ENCODE measurements at places on chromosomes 4 and X. TPM values are rescaled to one million over a fixed set of nuclear protein-coding genes. Genes with fewer than 3 reads are reported as not detected.

- no peak for DNase-seq
Measured at GRCh38 chr4:8307714-8308113, 38.2 kb downstream of the HTRA3 start.

DNA sequence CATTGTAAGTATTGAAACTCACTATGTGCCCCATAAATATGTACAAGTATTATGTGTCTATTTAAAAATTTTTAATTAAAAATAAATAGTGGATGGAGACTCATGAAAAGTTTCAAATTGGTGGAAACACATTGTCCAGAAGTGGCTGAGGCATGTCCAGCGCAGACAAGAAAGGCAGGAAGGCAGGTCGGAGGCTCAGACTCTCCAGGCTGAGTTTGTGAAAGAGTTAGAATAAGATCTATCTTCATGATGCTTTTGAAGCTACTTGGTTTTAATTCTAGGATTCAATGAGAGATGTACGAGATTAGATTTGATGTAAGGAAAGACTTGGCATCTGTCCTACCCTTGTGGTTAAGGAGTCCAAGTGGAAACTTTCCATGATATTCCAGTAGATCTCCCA, 19.8 kb downstream of the PNMA6F start:
- DNase-seq, result no peak

GRCh38 chr4:119785963-119786362, 157.4 kb upstream of the PDE5A start:
- DNase-seq, result peak; percentile 11

DNA sequence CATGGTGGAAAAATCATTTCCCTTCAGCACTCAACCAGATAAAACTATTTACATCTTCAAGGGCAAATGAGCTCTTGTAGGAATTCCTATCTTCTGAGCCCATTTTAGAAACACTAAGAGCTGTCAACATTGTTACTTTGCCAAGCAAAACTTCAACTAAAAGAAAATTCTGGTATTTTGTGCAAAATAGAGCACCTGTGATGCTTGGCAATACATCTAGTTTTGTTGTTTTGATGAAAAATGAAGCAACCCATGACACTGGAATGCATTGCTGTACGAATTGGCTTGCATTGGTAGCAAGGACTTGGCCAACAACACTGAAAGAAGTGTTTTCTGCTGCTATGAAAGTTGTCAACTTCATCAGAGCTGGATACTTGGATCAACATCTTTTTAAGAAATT, 194.4 kb downstream of the COX18 start:
- no peak for DNase-seq

GRCh38 chr4:48226199-48226598, 43.4 kb downstream of the TEC start:
- no peak for DNase-seq

DNA sequence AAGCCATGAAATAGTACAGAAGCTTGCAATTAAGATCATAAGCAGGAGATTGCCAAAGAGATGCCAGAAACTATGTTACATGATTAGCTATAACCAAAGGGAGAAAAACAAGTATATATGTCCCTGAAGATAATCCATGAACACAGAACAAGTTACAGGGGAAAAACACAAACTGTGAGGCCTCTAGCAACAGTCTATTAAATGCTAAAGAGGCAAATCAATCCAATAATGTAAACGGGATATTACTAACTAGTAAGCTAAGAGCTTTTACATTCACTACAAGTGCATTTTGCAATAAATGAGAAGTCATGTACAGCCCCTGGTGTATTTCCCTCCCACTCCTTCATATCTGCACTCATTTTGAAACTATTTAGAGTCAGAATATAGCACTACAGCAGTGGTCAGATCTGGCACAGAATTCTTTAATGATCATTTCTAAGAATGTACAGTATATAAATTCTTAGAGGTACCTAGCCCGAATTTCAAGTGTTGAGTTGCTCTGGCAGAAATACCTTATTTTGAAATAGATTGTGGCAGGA, 449.8 kb upstream of the SMIM31 start:
- no peak for DNase-seq

DNA sequence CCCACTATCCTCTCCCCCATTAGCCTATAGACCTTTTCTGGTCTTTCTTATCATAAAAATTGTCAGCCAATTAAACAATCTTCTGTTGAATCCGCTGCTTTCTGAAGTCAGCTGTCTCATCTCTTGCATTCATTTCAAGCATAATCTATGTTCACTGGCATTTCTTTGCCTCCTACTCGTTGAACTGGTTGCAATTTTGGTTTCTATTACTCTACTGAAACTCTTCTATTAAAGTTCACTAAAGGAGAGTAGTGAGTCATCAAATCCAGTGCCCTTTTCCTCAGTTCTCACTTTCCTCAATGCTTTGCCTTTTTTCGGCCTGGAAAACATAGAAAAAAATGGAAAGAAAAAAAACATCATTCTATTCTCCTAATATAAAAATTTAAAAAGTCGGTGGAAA, 23.9 kb upstream of the CXCL13 start:
- no peak for DNase-seq

GRCh38 chr4:15963576-15963975, 601 bp upstream of the FGFBP2 start:
- DNase-seq, result no peak

DNA sequence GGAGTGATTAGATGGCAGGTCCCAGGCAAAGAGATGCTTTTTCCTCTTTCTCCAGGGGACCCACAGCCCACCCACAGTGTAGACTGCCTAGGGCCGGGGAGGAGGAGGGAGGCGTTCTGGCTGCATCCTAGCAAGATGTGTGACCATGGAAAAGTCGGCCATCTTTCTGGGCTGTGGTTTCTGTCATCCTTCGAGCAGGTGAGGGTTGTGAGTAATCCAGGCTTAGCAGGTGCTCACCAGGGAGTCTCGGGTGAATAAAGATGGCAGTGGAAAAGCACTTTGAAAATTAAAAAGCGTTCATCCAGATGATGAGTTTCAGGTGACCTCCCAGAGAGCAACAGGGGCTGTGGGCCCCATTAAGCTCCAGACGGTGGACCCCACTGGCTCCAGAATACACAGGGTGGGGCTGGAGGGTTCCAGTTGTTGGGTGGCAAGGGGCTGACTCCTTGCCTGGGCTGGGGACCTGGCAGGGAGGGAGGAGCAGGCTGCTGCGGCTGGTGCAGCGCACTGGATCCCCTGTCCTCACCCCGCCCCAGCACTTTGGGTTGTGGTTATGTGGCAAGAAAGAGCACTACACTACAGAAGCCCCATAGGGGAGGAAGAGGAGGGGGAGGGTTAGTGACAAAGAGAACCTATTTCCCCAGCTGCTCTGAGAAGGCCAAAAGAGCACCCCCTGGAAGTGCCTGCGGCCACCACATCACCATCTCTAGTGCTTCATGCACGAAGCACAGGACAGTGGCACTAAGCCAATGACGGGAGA, 23.7 kb downstream of the ELF4 start:
- DNase-seq, result no peak

DNA sequence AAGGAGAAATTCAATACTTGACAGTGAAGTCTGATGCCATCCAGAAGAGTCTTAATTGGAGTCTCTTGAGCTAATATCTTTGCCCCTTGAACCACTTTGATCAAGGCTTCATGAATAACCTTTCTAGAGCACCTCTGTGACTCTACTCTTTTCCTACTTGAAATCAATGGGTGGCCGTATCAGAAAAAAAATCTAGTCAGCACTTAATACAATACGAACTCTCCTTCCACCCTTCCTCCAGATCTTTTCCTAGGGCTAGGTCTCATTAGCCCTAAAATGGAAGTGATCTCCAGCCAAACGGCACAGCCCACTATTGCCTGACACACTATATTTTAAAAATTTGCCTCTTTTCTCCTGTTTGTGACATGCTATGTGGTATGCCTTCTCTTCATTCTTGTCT, 129.6 kb upstream of the TLL1 start:
- DNase-seq, result no peak

DNA sequence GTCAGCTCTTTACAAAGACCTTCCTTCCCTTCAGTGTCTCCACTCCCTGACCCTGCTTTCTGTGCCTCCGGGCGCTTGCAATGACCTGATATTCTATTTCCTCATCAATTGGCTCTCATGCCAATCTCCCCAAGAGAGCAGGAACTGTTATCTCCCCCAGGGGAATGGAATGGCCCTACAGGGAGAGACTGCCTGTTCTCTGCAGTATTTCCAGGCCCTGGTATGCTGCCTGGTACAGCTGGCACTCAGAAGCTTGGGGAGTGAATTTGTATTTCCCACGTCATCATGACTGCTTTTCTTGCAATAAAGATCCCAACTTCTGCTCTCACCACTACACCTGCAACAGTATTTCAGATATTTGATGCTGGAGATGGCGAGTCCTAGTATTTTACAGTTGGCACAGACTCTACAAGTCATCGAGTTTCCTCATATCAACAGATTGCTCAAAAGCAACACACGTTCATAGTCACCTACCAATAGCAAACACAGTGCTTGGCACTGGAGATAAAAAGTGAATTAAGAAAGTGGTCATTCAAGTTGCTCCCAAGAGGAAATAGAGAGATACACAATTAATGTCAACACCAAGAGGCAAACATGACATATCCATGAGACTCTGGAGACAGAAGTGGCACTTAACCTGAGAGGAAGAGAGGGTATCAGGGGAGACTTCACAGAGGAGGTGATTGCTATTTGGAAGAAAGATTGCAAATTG, 90.5 kb upstream of the EGFL6 start:
- no peak for DNase-seq

DNA sequence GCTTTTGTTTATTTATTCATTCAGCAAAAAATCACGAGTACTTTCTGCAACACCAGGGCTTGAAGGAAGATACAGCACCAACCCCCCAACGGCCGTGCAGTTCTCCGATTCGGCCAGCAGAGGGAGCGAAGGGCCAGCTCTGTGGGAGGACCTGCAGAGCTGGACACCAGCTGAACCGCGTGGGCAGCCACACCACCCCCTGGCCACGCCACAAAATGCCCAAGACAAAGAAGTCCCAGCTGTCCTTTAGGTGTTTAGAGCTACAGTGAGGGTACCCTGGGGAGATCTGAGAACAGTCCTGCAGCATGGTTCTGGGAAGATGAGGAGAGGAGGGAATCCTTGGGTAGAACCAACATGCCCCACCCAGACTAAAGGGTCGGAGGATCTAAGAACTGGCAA, 83.1 kb downstream of the RELL1 start:
- DNase-seq, result peak; percentile 66

DNA sequence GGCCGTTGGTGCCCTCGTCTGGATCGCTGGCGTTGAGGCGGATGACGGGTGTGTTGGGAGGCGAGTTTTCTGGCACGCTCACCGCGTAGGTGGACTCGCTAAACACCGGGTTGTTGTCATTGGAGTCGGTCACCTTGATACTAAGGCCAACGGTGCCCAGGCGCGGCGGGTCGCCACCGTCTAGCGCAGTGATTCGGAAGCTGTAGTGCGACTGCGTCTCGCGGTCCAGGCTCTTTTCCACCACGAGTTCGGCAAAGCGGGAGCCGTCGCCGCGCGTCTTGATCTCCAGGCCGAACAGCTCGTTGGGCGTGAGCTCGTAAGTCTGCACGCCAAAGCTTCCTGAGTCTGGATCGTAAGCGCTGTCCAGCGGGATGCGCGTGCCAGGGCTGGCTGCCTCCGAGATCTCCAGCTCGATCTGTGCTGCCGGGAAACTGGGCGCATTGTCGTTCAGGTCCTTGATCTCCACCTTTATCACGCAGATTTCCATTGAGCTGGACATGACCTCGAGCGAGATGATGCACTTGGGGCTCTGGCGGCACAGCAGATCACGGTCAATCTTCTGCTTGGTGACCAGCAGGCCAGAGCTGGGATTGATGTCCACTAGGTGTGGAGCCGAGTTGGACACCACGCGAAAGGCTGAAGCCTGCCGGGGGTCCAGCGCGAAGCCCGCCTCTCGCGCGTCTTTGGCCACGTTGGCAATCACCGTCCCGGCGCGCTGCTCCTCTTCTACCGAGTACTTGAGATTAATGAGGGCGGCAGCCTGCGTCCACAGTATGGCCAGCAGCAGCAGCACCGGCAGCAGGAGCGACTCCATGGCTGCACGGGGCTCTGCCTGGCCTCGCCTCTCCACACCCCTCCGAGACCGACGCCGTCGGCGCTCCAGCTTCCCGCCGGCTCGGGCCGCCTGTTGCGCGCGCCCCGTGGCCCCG, 2.0 kb downstream of the PCDH19 start:
- DNase-seq, result no peak

The CSN1S1 gene
- total RNA-seq, result not detected

The SERPINA7 gene
- total RNA-seq, result not detected

The OPHN1 gene
- 4.4 TPM for total RNA-seq

The SLC6A8 gene
- total RNA-seq, result 43.3 TPM
